HCT116 (cell line): ENCODE measurements at places on chromosomes 2 and 18. TPM values are rescaled to one million over a fixed set of nuclear protein-coding genes. Genes with fewer than 3 reads are reported as not detected.

ACMSD gene
- total RNA-seq, result not detected

TRIP12 gene
- 175 TPM for total RNA-seq

MYCN gene
- total RNA-seq, result not detected

GRCh38 chr2:227473122-227473461, 1.1 kb downstream of the AGFG1 start:
- H3K27ac ChIP-seq, result no peak overlapping the region
- H3K36me3 ChIP-seq, result no peaks in the 10 kb centered on the region
- H3K27me3 ChIP-seq, result no peaks in the 10 kb centered on the region
- peak overlapping the region; percentile 81 for H3K4me3 ChIP-seq
- no peak for DNase-seq

IMP4 gene
- 121 TPM for total RNA-seq

GRCh38 chr2:101887328-101887727, 104.4 kb upstream of the IL1R2 start:
- no peak overlapping the region for H3K27ac ChIP-seq
- H3K36me3 ChIP-seq, result peaks cover 9% of the 10 kb centered on the region
- no peak overlapping the region for H3K4me3 ChIP-seq
- H3K4me1 ChIP-seq, result no peaks in the 10 kb centered on the region
- H3K27me3 ChIP-seq, result no peaks in the 10 kb centered on the region

DNA sequence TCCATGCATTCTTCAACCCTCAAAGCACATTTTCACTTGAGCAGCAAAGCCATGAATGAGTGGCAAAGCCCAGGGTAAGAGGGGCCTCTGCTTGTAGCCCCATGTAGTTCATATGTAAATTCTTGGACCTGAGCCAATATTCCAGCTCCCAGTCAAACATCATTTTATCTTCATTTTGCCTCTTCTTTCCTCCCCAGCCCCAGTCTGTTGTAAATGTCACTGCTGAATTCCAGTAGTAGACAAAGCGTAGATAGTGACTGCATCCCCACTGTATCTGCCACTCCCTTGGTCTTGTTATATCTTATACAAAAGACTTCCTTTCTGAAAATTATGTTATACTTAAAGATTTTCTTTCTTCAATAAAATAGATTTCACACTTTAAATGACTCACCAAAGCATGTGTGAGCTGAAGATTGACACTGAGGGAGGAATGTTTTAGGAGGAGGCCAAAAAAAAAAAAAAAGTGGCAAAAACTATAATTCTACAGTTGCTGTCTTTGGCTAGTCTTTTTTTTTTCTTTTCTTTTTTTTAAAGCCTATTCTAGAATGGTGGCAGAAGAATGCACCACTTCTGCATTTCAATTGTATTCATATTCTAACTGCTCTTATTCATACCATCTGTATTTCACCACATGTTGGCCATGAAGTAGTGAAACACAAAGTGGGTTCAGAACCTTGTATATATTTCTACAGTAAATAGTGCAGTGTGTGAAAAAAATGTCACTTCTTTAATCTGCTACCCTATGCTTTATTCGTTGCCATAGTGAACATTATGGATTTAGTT, 306.1 kb downstream of the CPS1 start:
- H3K4me1 ChIP-seq, result no peaks in the 10 kb centered on the region
- no peak overlapping the region for H3K4me3 ChIP-seq
- DNase-seq, result no peak
- no peak overlapping the region for H3K27ac ChIP-seq
- H3K27me3 ChIP-seq, result no peaks in the 10 kb centered on the region
- H3K36me3 ChIP-seq, result no peaks in the 10 kb centered on the region

- H3K4me1 ChIP-seq, result 0 out of 2 replicates have a peak, but pooled peaks cover 2% of the 10 kb centered on the region
- H3K27ac ChIP-seq, result no peak overlapping the region
- no peak overlapping the region for H3K4me3 ChIP-seq
- no peaks in the 10 kb centered on the region for H3K27me3 ChIP-seq
- no peak for DNase-seq
These were observed 7.7 kb upstream of the KLF11 start for GRCh38 chr2:10035633-10036032.

DNA sequence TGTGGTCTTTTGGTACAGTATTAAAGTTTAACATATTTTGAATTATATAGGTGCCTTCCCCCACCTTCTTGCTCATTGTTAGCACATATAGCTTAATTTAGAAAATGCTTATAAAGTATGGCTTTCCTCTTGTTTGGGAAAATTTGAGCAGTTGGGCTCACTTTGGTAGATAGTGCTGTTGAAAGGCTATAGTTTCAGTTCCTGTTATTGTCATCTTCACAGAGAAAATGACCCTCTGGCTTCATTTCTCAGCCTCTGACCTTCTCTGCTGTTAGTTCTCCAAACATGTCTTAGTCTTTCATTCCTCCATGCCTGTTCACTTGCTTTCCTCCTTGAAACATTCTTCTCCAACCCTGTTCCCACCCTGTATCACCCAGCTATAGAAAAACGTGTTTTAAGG, 200.6 kb downstream of the WDR7 start:
- no peaks in the 10 kb centered on the region for H3K4me1 ChIP-seq
- no peak overlapping the region for H3K27ac ChIP-seq
- H3K4me3 ChIP-seq, result no peak overlapping the region
- no peaks in the 10 kb centered on the region for H3K27me3 ChIP-seq

DNA sequence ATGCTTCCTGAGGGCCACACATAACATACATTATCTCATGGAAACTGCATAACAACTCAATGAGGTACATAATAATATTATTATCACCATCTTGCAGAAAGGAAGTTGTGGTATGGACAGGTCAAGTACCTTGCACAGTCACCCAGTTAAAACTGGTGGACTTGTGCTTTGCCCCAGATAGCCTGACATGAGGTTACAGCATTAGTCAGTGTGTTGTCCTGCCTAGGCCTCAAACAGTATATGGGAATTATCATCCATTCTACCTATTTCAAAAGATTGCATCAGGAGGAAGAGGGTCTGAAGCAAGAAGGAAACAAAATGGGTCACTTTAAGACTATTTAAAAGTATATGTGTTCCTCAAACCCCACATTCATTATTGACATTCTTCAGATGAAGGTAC, 5.4 kb upstream of the ANTXR1 start:
- H3K27me3 ChIP-seq, result no peaks in the 10 kb centered on the region
- no peak overlapping the region for H3K4me3 ChIP-seq
- H3K36me3 ChIP-seq, result no peaks in the 10 kb centered on the region
- DNase-seq, result no peak
- H3K4me1 ChIP-seq, result peaks cover 3% of the 10 kb centered on the region; the same call in 1 of the 2 replicates

DNA sequence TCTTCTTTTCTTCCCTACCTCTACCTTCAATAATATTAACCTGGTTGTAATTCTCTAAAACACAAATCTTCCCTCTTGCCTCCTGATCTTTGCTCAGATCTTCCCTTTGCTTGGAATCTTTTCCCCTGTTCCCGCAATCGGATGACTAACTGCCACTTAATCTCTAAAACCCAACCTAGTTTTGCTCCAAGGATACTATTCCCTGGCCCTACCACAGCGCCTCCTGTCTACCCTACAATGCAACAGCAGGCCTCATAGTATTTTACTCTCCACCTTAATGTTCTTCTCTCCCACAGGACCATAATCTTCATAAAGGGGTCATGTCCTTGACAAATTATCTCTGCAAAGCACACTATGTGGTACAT, 246.8 kb upstream of the TNP1 start:
- DNase-seq, result peak; percentile 27
- H3K27me3 ChIP-seq, result no peaks in the 10 kb centered on the region
- no peak overlapping the region for H3K4me3 ChIP-seq
- no peak overlapping the region; the same call in 1 of the 2 replicates for H3K27ac ChIP-seq

DNA sequence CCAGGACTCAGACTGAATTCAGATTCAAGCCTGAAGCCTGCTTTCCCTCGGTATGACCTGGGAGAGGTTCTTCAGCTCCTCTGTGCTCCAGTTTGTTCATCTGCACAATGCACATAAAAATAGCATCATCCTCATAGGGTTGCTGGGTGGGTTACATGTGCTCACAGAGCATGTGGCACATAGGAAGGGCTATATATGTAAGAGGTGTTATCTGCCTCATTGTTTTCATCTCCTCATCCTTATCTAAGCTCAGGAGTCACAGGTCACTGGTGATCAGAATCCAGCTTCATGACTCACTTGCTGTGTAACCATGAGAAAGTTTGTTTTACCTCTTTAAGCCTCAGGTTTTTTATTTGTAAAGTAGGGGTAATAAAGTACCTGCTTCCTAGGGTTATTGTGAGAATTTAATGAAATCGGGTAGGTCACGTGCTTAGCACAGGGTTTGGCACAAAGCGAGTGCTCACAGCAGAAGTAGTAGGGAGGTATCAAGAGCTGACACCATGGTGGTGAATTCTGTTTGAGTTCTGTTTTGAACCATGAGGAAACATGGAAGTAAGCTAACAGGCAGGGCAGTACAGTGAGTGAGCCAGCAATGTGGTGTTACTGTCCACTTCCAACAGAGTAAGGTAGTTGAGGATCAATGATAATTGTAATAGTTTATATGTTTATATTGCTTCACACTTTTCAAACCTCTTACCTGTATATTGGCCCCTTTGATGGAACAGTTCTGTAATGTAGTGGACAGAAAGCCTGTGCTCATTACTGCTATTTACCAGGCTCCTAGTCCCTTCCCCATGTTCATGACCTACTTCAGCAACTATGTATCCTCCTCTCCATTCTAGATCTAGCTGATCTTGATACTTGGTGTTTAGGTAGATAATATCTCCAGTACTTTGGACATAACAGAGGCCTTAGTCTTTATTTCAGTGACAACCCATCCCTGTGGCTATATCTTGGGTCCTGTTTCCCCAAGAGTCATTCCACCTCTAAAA, 141.4 kb upstream of the LTBP1 start:
- DNase-seq, result peak; percentile 8
- H3K36me3 ChIP-seq, result no peaks in the 10 kb centered on the region
- H3K27ac ChIP-seq, result no peak overlapping the region
- no peaks in the 10 kb centered on the region for H3K27me3 ChIP-seq

DNA sequence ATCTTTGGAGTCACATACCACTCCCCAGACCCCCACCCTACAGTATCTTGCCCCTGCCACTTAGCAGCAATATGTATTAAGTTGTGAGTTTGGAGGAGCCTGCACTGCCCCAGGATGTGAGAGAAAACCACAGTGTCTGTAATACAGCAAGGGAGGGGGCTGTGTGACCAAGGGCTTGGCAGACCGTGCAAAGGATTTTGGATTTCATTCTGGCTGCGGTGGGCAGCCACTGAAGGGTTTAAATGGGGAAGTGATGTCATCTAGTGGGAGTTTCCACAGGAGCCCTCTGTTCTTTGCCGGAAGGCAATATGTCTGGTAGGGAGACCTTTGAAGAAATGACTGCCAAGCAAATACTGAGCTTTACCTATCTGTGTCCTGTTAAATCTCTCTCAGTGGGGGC, 202.4 kb downstream of the FHOD3 start:
- H3K36me3 ChIP-seq, result no peaks in the 10 kb centered on the region
- no peaks in the 10 kb centered on the region for H3K27me3 ChIP-seq
- no peak overlapping the region for H3K27ac ChIP-seq
- no peak overlapping the region for H3K4me3 ChIP-seq
- no peak for DNase-seq

REG1B gene
- total RNA-seq, result 4.2 TPM

PAIP2B gene
- 5.9 TPM for total RNA-seq
